GF-D8 (cell line): ENCODE measurements at places on chromosomes 1 and 21.

- no peak for DNase-seq
These were observed 441.1 kb downstream of the SETD4 start for GRCh38 chr21:35619184-35619583.

GRCh38 chr1:22556391-22557104 lies 6.7 kb upstream of the EPHA8 start:
- DNase-seq = no peak

GRCh38 chr1:233879841-233880240 lies 24.6 kb upstream of the SLC35F3 start:
- DNase-seq = no peak

DNA sequence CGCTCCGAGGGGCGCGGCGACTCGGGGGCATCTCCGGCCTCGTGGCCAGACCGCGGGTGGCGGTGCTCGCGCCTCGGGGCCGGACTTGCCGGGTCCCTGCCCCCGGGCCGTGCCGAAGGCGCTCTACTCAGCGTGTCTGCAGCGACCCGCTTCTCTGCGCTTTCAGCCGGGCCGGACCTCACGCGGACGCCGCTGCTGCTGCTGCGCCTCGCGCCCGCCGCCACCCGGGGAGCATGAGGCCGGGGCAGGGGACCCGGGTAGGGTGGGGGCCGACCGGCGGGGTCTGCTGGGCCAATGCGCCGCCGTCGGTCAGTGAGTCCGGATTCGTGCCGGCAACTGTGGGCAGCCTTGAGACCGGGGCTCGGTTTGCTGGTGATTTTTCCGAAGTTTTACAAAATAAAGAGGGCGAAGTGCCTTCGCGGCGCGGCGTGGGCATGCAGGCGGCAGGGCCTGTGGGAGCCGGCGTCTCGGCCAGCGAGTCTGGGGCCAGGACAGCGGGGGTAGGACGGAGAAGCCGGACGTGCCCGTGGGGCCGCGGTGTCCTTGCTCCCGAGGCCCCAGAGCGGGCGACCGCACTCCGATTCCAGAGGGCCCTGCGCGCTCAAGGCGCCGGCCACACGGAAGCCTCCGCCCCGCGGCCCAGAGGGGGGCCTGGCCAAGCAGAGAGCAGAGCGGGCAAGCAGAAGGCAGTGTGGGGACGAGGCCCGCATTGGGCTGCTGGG lies 749 bp downstream of the FAM163A start:
- DNase-seq = no peak

DNA sequence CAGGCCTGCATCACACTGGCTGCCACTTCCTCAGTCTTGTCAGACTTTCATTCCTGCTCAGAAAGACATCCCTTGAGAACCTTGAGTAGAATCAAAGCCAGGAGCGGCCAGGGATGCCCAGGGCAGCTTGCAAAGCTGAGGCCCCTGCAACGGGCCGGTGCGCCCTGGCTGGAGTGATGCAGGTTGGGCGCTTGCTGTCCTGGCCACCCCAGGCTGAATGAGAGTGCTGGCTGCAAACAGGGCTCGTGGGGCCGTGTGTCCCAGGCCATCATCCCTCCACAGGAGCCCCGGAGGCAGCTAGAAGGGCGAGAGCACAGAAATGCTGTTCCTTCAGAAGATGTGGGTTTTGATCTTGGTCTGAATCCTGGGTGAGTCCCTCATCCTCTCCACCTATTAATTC lies 67.2 kb upstream of the FAM20B start:
- DNase-seq = no peak

GRCh38 chr21:16407403-16408240 lies 677.8 kb downstream of the USP25 start:
- no peak for DNase-seq
